Effector memory CD4-positive, alpha-beta T cell (primary cell): ENCODE measurements at places on chromosomes 6 and 20.

DNA sequence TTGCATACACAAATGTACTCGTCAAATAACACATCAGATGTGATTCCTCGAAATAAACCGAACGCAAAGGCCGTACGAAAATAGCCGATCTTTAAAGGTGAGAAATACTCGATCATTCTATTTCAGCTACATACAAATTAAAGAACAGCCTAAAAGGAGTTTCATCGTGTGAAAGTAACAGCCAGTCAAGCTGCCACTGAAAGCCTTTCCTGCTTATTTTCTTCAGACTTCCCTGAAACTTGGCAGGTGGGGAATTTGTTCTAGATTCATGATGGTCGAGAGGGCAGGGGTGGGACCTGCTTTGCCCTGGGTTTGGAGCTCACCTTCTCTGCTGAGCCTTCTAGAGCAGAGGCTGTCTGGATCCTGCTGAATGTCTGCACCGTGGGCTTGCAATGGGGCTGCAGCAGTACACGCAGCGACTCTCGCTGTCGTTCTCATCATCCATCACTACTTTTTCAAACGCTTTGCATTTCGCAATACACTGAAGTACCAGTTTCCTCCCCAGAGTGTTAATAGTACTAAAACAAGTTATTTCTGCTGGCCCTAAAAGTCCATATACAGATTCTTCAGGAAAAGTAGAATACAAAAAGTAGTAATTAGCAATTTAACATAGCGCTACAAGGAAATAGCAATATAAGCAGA is 16.2 kb downstream of the FOXC1 start:
- no peaks in the 10 kb centered on the region for H3K36me3 ChIP-seq
- H3K4me3 ChIP-seq = no peak overlapping the region
- H3K27me3 ChIP-seq = peaks cover 39% of the 10 kb centered on the region
- H3K27ac ChIP-seq = no peak overlapping the region
- H3K4me1 ChIP-seq = no peaks in the 10 kb centered on the region

- no peak overlapping the region for H3K27ac ChIP-seq
- H3K4me1 ChIP-seq = no peaks in the 10 kb centered on the region
- no peak for DNase-seq
- no peak overlapping the region for H3K4me3 ChIP-seq
These were observed 201.2 kb upstream of the SMLR1 start for GRCh38 chr6:130625825-130626527.

- H3K36me3 ChIP-seq = no peaks in the 10 kb centered on the region
- H3K4me3 ChIP-seq = no peak overlapping the region
- no peak for DNase-seq
These were observed 48.2 kb downstream of the SIRPA start for GRCh38 chr20:1943275-1944002.

- H3K27me3 ChIP-seq = no peaks in the 10 kb centered on the region
- no peaks in the 10 kb centered on the region for H3K4me1 ChIP-seq
- H3K4me3 ChIP-seq = no peak overlapping the region
These were observed 152.0 kb downstream of the GRM4 start for GRCh38 chr6:33993653-33994471.

DNA sequence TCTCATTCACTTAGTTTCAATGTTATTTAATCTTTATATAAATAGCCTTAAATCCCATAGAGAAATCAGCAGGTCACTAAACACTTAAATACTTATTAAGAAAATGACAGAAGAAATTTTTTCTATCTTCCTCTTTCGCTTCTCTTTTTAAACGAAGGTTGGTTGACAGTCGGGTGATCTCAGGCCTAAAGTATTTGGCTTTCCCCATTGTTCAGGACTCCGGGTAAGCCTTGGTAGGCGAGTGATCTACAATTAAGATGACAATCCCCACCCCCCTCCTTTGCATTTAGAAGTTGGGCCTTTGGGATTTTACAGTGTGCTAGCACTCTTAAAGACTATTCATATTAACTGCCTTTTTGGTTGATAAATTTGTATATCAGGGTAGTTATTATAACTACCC is 19.7 kb upstream of the UTRN start:
- no peak overlapping the region for H3K27ac ChIP-seq
- H3K36me3 ChIP-seq = no peaks in the 10 kb centered on the region

GRCh38 chr6:165404697-165405096 is 95.3 kb upstream of the C6orf118 start:
- H3K4me3 ChIP-seq = no peak overlapping the region
- DNase-seq = no peak
- H3K27me3 ChIP-seq = no peaks in the 10 kb centered on the region
- no peaks in the 10 kb centered on the region for H3K36me3 ChIP-seq
- no peak overlapping the region for H3K27ac ChIP-seq

- H3K4me1 ChIP-seq = no peaks in the 10 kb centered on the region
- no peak overlapping the region for H3K27ac ChIP-seq
- no peaks in the 10 kb centered on the region for H3K27me3 ChIP-seq
- DNase-seq = no peak
- H3K4me3 ChIP-seq = no peak overlapping the region
These were observed 154.5 kb downstream of the CFAP61 start for GRCh38 chr20:20206788-20207187.

DNA sequence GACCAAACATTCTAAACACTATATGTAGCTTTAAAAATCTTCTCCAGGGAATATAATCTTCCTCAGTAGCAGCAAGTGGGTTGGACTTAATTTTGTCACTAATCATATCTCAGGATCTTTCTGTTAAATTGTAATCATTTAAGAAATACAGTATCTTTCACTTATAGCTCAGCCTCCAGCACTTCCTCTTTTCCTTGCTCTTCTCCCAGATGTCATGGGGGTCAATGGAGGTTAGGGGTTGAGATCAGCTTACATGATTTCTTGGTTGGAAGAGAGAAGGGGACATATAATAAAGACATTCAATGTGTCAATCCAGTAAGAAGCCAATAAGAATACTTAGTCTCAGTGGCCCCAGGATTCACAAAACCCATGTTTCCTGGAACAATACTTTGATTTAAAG is 15.7 kb upstream of the REPS1 start:
- H3K4me1 ChIP-seq = no peaks in the 10 kb centered on the region
- no peak overlapping the region for H3K27ac ChIP-seq
- no peaks in the 10 kb centered on the region for H3K27me3 ChIP-seq
- no peak overlapping the region for H3K4me3 ChIP-seq

GRCh38 chr6:52352239-52353018 is 9.5 kb upstream of the PAQR8 start:
- H3K4me3 ChIP-seq = no peak overlapping the region
- no peaks in the 10 kb centered on the region for H3K27me3 ChIP-seq
- H3K27ac ChIP-seq = no peak overlapping the region
- no peaks in the 10 kb centered on the region for H3K36me3 ChIP-seq
- no peaks in the 10 kb centered on the region for H3K4me1 ChIP-seq
- DNase-seq = no peak

GRCh38 chr20:49710971-49711666 is 2.6 kb downstream of the B4GALT5 start:
- H3K4me3 ChIP-seq = no peak overlapping the region
- H3K4me1 ChIP-seq = peaks cover 13% of the 10 kb centered on the region
- DNase-seq = no peak
- no peak overlapping the region for H3K27ac ChIP-seq
- H3K36me3 ChIP-seq = no peaks in the 10 kb centered on the region

DNA sequence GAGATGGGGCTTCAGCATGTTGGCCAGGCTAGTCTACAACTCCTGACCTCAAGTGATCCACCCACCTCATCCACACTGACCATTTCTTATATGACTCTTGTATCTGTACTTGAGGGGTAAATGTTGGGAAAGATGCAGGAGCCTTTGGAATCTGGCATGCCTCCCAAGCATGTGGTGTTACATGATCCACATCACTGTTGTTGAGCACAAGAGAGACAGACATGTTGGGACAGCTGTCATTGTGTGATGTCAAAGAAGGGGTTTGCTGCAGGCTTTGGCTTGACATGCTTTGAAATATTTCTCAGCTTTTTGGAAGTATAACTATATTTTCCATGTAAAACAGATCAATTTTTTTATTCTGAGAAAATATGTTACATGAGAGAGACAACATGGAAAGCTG is 139.9 kb downstream of the MOXD1 start:
- H3K27me3 ChIP-seq = no peaks in the 10 kb centered on the region
- H3K27ac ChIP-seq = no peak overlapping the region
- no peak for DNase-seq
- H3K4me3 ChIP-seq = no peak overlapping the region

- no peak overlapping the region for H3K27ac ChIP-seq
- H3K4me3 ChIP-seq = no peak overlapping the region
- DNase-seq = no peak
These were observed 28.6 kb downstream of the DDX27 start for GRCh38 chr20:49247792-49248191.

DNA sequence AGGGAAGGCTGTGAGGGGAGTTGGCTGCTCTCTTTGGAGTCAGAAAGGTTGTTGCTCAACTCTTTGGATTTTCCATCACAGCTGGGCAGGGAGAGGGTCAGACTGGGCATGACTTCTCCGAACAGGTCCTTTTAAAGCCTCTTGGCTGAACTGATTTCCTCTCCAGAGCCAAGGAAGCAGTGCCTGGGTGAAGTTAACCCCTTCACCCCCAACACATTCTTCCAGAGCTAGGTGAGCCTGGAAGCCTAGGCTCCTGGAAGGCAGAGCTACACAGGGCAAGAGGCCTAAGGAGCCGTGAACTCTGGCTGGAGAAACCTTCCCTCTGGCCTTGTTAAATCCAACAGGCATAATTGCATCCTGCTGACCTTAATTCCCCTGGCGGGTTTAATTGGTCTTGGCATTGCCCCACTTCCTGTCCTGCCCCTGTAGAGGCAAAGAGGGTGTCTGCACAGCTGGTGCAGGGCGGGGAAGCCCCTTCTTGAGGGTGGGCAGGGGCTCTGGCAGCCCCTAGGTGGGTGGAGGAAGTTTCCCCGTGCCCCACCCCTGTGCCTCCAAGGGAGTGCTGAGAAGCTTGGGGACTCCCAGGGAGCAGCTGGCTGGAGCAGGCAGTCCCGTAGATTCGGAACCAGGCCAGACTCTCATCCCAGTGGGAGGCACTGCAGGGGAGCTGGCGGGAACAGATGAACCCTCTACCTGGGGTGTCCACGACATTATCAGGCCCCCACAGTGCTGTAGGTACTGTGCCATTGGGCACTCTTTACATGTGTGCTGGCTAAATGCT is 3.6 kb upstream of the MYLK2 start:
- no peaks in the 10 kb centered on the region for H3K36me3 ChIP-seq
- no peak overlapping the region for H3K27ac ChIP-seq
- H3K4me1 ChIP-seq = no peaks in the 10 kb centered on the region

DNA sequence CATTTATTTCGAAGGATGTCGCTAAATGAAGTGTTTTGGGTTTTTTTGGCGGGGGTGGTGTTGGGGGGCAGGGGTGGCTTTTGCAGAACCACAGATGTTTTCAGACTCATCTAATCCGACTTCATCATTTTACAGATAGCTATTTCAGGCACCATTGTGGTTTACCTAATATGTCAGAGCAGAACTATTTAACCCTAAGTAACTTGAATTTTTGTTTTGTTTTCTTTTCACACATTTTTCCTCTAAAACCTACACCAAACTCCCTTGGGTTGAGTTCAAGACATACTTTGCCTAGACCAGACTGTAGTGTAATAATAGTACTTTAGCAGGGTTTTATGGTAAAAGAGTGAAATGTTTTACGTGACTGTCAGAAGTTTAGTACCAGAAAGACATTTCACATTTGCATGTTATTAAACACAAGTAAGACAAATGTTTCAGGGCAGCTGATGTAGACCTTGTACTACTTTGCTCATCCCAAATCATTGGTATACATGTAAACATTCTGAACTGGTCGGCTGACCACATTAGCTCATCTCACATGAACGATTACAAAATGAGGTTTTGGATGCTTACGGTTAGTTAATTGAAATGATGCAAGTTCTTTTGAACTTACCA is 37.7 kb downstream of the MAP3K4 start:
- no peaks in the 10 kb centered on the region for H3K27me3 ChIP-seq
- DNase-seq = no peak
- peak overlapping the region; percentile 19 for H3K27ac ChIP-seq
- peaks cover 2% of the 10 kb centered on the region for H3K4me1 ChIP-seq

GRCh38 chr20:46014517-46015396 is 6.0 kb downstream of the MMP9 start:
- H3K27ac ChIP-seq = no peak overlapping the region
- no peak for DNase-seq
- no peaks in the 10 kb centered on the region for H3K36me3 ChIP-seq
- no peak overlapping the region for H3K4me3 ChIP-seq
- H3K27me3 ChIP-seq = peaks cover 33% of the 10 kb centered on the region
- peaks cover 34% of the 10 kb centered on the region for H3K4me1 ChIP-seq

- H3K27me3 ChIP-seq = no peaks in the 10 kb centered on the region
- no peak for DNase-seq
- no peaks in the 10 kb centered on the region for H3K4me1 ChIP-seq
- no peak overlapping the region for H3K27ac ChIP-seq
- no peaks in the 10 kb centered on the region for H3K36me3 ChIP-seq
These were observed 239.8 kb downstream of the CDC5L start for GRCh38 chr6:44627091-44627882.

DNA sequence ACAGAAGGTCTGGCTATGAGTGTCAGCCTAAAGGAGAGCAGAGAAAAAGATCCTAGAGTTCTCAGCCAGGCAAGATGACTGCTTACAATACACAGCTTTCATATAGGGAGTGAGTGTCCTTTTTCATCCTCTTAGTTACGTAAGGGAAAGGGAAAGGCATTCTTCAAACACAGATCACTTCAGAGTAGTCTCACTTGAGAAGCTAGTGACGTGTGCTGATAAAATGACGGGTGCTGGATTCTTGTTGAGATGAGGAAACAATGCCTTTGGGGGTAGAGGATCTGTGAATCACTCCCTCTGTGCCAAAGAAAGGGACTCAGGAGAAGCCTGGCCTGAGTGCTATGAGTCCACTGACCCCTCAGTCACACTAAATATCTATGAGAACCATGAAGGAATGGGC is 117.3 kb downstream of the QRSL1 start:
- H3K36me3 ChIP-seq = no peaks in the 10 kb centered on the region
- H3K27ac ChIP-seq = no peak overlapping the region
- no peaks in the 10 kb centered on the region for H3K4me1 ChIP-seq
- no peak overlapping the region for H3K4me3 ChIP-seq
- H3K27me3 ChIP-seq = no peaks in the 10 kb centered on the region

DNA sequence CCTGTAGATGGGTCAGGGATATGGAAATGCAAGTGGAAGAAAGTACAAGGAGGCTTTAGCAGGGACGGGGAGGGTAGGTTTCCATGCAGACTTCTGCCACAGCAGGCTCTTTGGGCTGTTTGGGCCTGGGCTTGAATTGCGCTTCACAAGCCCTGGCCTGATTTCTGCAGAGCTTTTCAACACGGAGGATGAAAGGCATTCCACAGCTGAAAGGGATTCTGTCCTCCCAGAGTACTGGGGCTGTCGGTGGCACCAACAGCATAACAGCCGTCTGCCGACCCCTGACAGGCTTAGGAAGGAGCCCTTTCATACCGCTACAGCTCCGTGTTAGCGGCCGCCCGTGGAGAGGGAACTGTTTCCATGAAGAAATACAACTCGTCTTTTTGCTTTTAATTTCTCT is 22.9 kb upstream of the TBC1D7 start:
- no peaks in the 10 kb centered on the region for H3K36me3 ChIP-seq
- H3K4me1 ChIP-seq = peaks cover 15% of the 10 kb centered on the region
- no peak overlapping the region for H3K4me3 ChIP-seq

GRCh38 chr6:45436544-45437438 is 59.1 kb upstream of the SUPT3H start:
- H3K36me3 ChIP-seq = no peaks in the 10 kb centered on the region
- H3K27ac ChIP-seq = peak overlapping the region; percentile 24
- DNase-seq = no peak
- no peaks in the 10 kb centered on the region for H3K27me3 ChIP-seq
- H3K4me3 ChIP-seq = no peak overlapping the region
